ENCODE measurements at places on chromosomes 11 and 22.

- no peak for DNase-seq
Observed at GRCh38 chr11:17343907-17344306, 7.7 kb upstream of the NCR3LG1 start.

DNA sequence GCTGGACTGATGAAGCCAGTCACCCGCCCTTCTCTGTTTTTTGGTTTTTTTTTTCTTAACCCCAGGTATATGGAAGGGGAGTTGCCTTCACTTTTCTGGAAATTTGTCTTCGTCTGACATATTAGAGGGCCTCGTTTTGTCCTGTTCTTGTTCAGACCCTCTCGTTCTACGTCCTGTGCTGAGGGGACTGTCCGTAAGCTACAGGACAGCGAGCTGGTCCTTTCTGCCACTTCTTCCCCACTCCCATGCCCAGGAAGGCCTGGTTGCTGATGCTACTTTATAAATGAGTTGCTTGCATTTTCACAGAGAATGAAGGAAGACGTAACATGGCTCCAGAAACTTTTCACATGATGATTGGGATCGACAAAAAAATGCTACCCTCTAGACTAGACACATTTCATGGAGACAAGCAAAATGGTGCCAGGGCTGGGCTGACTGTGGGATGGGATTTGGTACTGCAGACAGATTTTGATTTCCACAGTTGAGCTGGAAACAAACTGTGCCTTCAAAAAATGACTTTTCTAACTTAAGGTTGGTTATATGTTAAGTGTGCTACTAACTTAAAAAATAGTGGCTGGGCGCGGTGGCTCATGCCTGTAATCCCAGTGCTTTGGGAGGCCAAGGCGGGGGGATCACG is 27.2 kb upstream of the CRKL start:
- DNase-seq: no peak

GRCh38 chr11:107250017-107250416 is 207.6 kb downstream of the CWF19L2 start:
- DNase-seq: no peak

DNA sequence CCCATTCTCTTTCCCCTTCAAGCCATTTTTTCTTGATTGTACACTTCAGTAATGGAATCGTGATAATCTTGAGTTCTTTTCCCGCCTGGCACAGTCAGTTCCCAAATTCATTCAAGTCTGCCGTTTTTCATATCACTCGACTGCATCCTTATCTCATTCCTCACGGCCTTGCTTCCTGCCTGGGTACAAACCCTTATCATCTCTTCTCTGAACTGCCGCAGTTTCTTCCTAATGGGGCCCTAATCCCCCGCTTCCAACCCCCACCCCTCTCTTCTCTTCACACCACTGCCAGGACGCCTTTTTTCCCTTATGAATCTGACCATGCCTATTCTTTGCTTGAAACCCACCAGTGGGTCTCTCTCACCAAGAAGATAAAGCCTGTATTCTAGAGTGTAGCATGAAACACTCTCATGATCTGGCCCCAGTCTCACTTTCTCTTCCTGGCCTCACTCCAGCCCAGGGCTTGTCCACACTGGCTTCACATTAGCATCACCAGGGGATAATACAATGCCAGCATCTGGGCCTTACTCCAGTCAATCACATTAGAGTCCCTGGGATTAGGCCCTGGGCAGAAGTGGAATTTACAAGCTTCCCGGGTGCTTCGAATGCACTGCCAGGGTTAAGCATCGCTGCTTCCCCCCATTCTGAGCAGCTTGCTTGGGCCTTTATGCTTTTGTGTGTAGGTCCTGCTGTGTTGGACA is 102.1 kb downstream of the FBXO7 start:
- no peak for DNase-seq

- DNase-seq: no peak
Observed at GRCh38 chr11:119652907-119653659, 75.9 kb downstream of the NECTIN1 start.

All from amygdala (tissue), 56 donors.